ENCODE measurements at places on chromosomes 5 and 9.

DNA sequence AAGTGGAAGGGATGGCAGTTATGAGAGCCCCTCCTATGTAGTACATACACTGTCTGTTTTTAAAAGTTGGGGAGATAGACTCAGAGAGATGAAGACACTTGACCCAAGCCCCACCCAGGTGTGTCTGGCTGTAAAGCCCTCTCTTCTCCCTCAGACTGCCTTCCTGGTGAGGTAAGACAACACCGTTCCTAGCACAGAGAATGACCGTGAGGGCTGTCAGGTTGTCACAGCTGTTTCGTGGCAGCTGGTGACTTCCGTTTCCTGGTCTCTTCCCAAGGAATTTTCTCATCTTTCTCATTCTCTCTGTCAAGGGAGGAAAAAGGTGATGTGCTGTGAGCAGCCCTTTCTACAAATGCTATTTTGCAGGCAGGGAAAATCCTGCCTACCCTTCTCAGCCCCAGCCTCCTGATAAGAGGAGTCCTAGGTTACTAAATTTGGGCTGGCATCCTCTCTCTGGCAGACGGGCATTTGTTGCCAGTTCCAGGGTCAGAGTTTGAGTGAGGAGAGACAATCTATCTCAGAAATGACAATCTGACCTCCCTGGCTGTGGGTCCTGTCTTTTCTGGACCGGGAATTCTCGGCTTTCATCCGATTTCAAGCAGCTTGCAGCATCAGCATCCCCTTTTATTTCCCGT is 263.5 kb upstream of the PANK3 start:
- no peak for DNase-seq

DNA sequence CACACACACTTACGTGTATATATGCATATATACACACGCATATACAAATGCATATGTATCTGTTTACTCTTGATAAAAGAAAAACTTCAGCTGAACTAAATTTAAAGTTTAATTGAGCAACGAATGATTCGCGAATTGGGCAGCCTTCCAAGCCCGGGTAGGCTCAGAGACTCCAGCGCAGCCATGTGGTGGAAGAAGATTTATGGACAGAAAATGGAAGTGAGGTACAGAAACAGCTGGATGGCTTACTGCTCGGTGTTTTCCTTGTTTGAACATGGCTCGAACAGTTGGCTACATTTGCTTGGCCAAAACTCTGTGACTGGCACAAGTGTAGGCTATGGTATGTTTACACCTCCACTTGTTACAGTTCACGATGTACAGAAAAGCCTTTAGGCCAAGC is 239.3 kb upstream of the PRDM9 start:
- no peak for DNase-seq

DNA sequence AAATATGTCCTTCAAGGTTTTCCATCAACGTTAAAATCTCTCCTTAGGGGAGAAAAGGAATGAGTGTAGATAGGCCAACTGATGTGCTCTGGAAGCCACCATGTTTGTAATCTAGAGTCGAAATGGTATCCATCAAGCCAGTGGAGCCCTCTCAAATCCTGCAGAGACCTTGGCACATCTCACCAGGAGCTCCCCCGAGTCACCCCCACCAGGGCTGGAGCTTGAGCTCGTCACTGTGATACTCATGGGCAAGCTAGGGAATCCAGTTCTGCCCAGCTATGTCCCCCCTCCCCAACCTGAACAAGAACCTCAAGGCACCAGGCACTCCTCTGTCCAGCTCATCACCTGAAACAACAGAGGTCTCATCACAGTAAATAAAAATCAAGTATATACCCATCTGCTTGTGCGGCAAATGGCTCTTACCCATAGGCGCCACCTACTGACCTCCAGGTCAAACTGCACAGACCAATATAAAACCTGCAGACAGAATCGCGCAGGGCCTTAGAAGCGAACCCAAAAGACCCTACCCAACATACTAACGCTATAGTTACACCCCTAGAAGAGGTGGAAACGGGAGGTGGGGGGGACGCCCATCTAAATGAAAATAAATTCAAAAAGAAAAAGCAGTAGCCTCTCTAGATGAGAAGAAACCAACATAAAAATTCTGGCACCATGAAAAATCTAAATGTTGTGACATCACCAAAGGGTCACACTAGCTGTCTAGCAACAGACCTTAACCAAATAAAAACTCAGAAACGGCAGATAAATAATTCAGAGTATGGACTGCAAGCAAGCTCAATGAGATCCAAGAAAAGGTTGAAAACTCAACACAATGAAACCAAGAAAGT is 75.0 kb downstream of the TTC39B start:
- no peak for DNase-seq

DNA sequence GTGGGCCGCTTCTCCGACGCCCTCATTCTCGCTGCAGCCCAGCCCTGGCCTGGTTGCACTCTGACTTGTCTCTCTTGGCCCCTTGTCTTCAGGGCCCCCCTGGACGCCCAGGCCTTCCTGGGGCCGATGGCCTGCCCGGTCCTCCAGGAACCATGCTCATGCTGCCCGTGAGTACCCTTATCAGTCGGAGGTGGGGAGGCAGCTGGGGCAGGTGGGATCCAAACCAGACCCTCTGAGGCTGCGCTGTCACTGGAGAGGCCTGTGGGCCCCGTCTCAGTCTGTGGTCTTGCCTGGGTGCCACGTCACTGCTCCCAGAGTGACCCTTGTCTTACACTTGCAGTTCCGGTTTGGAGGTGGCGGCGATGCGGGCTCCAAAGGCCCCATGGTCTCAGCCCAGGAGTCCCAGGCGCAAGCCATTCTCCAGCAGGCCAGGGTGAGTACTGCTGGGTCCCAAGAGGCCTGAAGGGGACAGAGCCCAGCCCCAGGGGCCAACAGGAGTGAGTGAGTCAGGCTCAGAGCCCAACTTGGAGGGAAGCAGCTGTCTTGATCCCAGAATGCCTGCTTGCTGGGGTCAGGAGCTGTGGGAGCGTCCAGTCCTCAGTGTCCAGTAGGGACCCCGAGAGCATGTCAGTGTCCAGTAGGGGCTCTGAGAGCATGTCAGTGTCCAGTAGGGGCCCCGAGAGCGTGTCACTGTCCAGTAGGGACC is 109.0 kb downstream of the COL5A1 start:
- DNase-seq: no peak

- DNase-seq: no peak
These were observed 14.6 kb upstream of the RNU6ATAC start for GRCh38 chr9:134178768-134179551.

GRCh38 chr5:107012371-107012770 is 658.4 kb downstream of the EFNA5 start:
- no peak for DNase-seq

DNA sequence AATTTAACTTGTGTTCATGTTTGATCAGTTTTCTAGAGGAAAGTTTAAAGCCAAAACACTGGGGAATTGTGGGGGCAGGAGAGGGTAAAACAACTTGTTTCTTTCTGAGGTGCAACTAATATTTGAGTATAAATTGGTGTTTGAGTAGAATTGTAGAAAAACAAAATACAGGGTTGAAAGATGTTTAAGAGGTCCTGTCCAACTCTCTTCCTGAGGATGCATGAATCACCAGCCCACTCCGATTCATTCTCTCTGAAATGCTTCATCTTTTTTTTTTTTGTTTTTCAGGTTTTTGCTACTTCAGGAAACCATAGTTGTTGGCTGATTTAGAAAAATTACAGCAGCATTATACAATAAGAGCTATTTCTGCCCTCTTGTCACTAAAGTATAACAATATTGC is 42.4 kb upstream of the TMC1 start:
- DNase-seq: no peak

DNA sequence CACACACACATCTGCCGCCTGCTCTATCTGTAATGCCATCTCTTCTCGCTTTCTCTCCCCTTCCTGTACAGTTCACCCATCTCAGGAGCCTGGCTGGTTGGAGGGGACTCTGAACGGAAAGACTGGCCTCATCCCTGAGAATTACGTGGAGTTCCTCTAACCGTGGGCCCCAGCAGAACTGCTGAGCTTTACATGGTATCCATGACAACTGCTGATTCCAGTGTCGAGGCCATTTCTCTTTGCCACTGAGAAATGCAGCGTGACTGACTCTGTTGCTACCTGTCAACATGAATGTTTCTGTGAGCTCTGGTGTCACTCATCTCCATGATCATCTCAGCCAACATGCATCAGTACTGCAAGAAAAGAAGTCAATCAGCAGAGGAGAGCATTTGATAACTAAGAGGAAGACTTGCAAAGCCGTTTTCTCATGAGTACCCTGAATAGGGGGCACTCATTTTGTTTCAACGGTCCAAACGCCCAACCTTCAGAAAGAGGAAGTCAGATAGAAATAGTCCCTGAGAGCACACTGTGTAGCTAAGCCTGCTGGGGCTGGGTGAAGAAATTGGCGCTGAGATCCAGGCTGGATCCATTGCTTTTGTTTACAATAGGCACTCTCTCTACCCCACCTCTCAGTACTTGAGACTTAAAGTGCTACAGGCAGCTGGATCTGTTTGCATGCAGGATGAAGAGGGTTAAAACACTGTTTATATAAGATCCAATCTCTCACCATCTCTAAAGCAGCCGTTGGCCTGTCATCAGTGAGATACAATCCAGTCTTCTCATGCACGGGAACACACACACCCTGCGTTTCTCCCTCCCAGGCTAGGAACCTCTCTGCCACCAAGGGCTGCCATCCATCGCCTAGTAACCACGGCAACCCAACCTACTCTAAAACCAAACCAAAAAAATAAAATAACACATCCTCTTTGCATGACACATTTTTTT is 180.9 kb downstream of the NR3C1 start:
- DNase-seq: no peak

DNA sequence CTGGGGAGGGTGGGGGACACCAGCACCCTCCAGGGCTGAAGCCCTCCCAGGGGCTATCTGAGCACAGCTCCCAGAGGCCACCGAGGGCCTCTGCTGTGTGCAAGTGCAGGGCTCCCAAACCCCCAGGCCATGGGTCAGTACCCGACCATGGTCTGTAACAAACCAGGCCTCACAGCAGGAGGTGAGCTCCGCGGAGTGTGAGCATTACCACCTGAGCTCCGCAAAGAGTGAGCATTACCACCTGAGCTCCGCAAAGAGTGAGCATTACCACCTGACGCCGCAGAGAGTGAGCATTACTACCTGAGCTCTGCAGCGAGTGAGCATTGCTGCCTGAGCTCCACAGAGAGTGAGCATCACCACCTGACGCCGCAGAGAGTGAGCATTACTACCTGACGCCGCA is 152.9 kb upstream of the IRX2 start:
- DNase-seq: no peak

GRCh38 chr9:110626101-110626829 is 42.3 kb upstream of the MUSK start:
- no peak for DNase-seq

DNA sequence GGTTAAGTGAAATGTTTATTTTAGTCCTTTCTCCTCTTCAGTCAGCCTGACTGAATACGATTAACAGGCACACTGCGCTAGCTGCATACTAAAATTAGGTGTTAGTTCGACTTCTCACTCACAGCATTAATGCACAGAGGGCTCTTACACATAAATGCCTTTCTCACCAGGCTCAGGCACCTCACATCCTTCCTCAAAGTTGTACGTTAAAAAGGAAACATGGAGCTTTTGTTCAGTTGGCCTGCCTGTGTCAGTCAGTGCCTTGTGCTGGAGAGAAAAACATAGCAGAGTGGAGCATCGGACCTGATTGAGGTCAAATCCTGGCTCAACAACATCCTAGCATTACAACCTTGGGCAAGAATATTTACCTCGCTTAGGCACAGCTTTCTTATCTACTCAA is 236.0 kb upstream of the ZNF462 start:
- no peak for DNase-seq

DNA sequence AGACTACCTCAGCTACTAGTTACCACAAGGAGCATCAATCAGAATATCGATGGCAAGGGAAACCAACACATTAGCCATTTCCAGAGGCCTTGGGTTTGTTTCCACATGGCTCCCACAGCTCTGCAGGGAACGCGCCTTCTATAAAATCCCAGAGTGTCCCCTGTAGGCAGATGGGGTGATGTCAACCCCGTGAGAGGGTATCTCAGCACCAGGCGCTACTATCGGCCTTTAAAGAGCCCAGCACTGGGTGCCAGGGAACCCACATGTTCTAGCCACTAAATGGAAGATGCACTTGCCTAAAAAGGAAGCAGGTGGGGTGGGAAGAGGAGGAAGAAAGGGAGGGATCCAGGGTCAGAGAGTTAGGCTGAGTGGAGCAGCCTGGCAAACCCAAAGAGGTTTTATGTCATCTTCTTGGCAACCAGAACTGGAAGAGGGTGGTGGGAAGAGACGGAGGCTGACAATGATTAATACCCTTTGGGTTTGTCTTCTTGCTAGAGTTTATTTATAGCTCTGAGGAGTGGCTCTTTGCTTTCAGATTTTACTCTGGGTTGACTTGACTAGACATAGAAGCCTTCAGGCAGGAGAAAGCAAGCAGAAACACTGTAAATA is 19.9 kb downstream of the MACROH2A1 start:
- DNase-seq: no peak

DNA sequence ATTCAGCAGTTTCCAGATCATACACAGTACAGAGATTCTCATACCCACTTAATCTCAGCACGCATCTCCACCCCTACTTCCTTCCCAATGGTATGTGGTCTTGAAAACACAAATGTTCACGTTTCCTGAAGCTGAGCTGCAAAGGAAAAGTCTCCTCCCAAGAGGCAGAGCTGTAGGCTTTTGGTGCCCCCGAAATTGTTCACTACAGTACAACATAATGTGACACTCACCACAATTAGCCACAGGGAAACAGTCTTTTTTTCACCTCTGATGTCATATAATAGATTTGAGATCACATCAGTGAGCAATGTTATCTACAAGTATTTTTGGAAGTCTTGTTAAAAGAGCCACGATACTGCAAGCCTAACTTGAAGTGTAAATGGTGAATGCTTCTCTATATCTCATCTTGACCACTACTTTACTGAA is 40.2 kb downstream of the NFIB start:
- no peak for DNase-seq

GRCh38 chr9:126991183-126991582 is 76.6 kb downstream of the RALGPS1 start:
- no peak for DNase-seq

DNA sequence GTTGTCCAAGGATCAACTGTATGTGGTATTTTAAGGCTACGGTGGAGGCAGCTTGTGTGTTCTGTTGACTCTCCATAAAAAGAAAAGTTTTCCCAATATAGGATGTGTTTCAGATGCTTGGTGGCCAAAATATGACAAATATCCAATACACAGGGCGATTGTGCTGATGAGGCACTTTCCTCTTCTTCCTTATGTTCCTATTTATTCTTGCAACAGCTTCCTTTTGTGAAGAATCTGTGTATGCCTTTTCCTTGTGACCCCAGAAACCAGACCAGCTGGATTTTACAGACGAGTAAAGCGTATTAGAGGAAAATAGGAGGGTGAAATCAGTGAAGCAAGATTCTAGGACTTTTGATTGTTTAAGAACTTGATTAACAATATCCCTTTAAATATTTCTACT is 452.0 kb downstream of the DMAC1 start:
- no peak for DNase-seq

- DNase-seq: no peak
These were observed 2.8 kb downstream of the NR3C1 start for GRCh38 chr5:143400541-143401226.

- DNase-seq: peak; percentile 96
These were observed 24.3 kb upstream of the F2R start for GRCh38 chr5:76691467-76692273.

All from retinal pigment epithelial cell (primary cell).